ENCODE measurements at places on chromosomes 3 and 15.

DNA sequence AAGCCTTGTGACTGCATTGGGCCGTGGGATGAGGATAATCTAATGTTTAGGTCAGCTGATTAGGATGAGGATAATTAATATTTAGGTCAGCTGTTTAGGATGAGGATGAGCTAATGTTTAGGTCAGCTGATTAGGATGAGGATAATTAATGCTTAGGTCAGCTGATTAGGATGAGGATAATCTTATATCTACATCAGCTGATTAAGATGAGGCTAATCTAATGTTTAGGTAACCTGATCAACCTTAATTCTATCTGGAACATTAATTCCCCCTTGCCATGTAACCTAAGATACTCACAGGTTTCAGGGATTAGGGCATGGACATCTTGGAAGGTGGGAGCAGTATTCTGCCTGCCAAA lies 362.8 kb downstream of the ULK4 start:
- no peak for DNase-seq

- no peak for DNase-seq
Measured at GRCh38 chr15:66651198-66651597, 50.8 kb upstream of the SMAD6 start.

GRCh38 chr3:41198046-41198445 lies 1.3 kb upstream of the CTNNB1 start:
- DNase-seq, result no peak

DNA sequence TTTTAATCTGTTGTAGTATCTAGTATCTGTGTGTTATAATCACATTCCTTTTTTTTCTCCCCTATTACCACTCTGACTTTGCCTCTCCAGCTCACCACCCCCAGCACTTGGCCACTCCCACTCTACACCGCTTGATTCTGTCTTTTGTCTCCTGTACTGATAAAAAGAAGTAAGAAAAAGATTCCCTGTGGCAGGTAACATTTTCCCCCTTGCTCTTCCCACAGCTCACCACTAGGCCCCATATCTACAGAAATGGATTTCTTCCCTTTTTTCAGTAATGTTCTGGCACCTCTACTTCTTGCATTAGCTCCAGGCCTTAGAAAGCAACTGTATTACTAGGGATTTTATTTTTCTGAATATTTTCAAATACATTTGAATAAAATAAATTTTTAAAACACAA lies 25.6 kb downstream of the KCNH8 start:
- no peak for DNase-seq

- DNase-seq, result no peak
Measured at GRCh38 chr3:11953350-11953749, 50.8 kb upstream of the SYN2 start.

DNA sequence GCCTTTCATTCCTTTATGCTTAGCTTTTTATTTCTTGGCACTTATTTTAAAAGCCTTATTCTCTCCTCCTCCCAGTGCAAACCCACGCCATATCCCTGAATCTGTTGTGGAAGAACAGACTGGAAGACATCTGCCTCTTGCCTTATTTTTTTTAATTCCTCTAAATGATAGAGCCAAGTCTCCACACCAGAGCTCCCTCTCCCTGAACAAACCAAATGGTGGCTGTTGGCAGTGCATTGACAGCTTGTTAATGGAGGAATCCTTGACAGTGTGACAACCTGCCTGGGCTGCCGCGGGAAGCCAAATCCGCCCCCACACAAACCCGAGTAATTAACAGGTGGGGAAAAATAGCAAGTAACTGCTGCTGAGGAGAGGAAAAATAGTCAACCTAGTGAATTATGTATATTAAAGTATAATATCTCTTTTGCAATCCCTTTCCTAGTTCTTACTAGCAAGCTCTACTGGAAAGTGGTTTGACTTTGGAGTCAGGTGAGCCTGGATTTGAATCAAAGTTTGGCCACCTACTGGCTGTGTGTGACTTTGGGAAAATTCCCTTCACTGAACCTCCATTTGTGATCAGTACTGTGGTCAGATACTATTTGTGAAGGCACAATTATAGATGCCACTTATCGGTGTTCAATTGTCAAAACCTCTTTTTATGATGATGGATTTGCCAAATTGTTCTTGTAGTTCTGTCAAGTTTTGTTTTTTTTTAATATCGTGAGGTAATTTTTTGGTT lies 589.6 kb downstream of the PDCD6IP start:
- DNase-seq, result no peak

GRCh38 chr15:81097116-81097889 lies 36.8 kb upstream of the CFAP161 start:
- DNase-seq, result no peak

DNA sequence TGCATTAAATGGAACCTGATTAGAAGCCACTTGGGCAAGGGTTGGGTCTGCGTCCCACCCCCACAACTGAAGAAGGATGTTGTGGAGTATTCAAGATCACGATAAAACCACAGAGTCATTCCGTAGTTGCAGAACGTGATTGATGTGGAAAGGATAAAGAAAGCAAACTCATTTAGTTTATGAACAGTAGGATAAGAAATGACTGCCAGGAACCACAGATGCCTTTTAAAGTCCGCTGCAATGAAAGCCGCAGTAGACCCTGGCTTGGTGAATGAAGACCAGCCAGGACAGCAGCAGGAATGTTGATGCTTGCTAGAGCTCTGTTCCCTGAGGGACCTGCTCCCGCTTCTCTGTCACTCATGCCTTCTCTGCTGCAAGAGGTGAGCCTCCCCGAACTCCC lies 111.5 kb downstream of the GABRG3 start:
- no peak for DNase-seq

DNA sequence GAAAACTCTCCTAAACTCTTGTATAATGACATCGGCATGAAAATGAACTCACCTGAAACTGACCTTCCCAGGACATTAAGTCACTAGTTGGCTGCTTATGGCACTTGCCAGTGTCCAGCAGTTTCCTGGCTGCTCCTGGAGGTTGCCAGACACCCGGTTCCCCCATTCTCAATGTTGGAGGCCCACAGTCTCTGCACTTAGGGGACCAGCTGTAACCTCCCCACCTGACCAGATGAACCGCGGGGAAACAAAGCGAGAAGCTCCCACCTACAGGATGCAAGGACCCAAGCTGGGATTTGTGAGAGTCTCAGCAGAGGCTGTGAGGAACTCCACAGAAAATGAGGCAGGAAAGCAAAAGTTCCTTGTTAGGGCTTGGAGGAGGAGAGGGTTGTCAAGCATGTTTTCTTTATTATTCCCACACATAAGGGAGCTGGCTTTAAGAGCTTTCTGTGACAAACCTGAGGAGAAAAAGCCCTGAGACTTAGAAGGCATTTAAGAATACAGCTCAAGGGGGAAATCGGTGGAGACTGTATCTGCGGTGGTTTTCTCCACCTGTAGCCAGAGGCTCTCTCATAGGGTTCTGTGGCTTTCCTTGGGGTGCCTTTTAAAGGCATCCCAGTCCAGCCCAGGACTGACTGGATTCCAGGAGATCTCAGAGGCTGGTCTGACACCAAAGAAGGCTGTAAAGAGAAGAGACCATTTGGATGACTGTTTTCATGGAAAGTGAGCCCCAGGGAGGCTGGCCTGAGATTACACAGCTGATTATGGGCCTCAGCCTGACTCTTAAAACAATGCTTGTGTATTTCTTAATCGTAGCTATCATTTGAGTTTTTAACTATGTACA lies 4.6 kb downstream of the TPM1 start:
- DNase-seq, result no peak

GRCh38 chr3:183428447-183429211 lies at the start of gene MCF2L2:
TSS of gene MCF2L2 (minus strand) at chr3:183428619. CDS start at chr3:183427977, 642 bp downstream.
- DNase-seq, result peak; percentile 77

- DNase-seq, result no peak
Measured at GRCh38 chr3:66615643-66616301, 115.0 kb upstream of the LRIG1 start.

GRCh38 chr15:69713726-69714559 lies 261.3 kb downstream of the RPLP1 start:
- DNase-seq, result peak; percentile 87

DNA sequence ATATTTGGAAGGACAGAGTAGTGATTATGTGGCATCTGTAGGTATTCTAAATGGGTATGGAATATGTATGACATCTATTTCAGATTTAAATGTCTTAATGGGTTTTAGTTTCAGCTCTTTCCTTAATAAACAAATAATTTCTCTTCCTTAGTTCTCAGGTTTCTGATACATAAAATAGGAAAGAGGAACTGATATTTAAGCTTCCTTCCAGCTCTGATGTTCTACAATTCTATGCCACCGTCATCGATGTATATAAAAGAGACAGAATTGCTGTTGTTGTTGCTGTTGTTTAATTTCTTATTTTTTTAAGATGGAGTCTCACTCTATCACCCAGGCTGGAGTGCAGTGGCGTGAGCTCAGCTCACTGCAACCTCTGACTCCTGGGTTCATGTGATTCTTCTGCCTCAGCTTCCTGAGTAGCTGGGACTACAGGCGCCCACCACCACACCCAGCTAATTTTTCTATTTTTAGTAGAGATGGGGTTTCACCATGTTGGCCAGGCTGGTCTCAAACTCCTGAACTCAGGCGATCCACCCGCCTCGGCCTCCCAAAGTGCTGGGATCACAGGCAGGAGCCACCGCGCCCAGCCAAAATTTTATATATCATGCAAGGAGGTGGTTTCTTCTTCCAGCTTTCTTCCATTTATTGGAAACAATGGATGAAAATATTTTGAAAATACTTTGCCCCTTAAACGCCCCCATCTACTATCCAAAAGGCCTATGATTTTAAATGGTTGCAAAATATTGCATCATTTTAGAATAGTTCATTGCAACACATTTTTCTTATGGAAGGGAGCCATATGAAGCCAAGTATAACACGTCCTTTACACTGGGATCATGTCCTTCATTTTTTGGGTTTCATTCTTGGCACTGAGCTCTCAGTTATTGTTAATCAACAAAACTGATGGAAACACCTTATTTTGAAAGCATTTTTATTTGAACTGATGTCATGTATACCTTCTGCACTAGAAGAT lies 13.9 kb upstream of the C15orf61 start:
- DNase-seq, result no peak

All from central memory CD4-positive, alpha-beta T cell (primary cell).